ENCODE measurements at places on chromosomes 11 and 22. TPM values are rescaled to one million over a fixed set of nuclear protein-coding genes. Genes with fewer than 3 reads are reported as not detected.

- no peak for DNase-seq
Observed at GRCh38 chr11:105856954-105857353, 165.1 kb downstream of the MSANTD4 start.

DNA sequence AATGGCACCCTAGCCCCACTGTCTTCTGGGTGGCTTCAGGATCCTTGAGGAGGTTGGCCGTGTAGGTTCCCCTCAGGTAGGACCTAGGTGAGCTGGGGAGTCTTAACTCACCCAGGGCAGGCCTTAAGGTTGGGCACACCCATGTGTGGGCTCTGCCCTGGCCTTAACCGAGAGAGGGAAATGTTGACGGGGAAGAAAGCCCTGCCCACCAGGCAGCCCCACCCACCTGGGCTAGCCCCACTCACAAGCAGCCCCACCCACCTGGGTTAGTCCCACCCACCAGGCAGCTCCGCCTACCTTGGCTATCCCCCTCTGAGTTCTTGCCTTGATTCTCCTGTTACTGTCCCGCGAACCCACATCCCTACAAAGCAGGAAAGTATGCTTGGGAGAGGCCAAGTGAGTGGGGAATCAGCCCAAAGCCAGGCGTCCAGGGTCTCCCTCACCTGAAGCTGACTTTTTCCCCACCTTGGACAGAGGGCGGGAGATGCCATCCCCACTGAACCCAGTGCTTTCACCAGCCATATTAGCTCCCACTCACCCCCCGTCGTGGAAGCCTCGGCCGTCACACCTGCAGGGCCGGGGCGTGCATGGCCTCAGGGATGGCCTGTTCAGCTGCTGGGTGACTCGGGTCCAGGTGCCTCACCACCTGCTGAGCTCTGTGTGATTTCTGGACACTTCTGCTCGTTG is at the start of gene MYEOV:
Gene MYEOV (plus strand): TSS at position 337 of the 687 bp plus-strand sequence. CDS start 1,200 bp downstream, outside the sequence.
- peak; percentile 52 for DNase-seq

DNA sequence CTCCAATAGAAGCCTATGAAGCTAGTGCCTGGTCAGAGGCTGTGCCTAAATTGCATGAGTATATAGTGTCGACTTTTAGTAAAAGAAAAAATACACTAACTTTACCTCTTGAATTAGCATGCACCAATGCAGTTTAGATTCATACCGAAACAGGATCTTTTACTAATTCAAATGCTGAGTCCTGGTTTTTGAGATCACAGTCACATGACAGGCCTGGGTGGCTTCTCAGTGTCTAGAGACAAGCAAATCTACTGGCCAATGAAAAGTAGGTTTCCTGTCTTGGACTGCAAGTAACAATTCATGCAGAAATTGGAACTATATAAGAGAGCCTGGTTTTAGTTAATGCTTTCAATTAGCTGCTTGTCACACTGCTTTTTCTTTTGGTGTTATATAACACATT is 7.2 kb downstream of the ARHGEF12 start:
- no peak for DNase-seq

DNA sequence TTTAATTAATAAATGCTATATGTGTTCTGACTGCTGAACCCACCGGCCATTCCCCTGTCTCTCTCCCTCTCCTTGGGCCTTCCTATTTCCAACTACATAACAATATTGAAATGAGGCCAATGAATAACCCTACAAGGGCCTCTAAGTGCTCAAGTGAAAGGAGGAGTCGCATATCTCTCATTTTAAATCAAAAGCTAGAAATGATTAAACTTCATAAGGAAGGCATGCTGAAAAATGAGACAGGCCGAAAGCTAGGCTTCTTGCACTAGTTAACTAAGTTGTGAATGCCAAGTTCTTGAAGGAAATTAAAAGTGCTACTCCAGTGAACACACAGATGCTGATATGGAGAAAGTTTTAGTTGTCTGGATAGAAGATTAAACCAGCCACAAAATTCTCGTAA is 109.2 kb downstream of the TSPAN18 start:
- DNase-seq = no peak

- no peak for DNase-seq
Observed at GRCh38 chr11:8164746-8165145, 4.1 kb downstream of the RIC3 start.

- no peak for DNase-seq
Observed at GRCh38 chr22:29014293-29014692, 47.3 kb downstream of the C22orf31 start.

- DNase-seq = peak; percentile 28
Observed at GRCh38 chr11:127412722-127413380, 412.3 kb upstream of the KIRREL3 start.

DNA sequence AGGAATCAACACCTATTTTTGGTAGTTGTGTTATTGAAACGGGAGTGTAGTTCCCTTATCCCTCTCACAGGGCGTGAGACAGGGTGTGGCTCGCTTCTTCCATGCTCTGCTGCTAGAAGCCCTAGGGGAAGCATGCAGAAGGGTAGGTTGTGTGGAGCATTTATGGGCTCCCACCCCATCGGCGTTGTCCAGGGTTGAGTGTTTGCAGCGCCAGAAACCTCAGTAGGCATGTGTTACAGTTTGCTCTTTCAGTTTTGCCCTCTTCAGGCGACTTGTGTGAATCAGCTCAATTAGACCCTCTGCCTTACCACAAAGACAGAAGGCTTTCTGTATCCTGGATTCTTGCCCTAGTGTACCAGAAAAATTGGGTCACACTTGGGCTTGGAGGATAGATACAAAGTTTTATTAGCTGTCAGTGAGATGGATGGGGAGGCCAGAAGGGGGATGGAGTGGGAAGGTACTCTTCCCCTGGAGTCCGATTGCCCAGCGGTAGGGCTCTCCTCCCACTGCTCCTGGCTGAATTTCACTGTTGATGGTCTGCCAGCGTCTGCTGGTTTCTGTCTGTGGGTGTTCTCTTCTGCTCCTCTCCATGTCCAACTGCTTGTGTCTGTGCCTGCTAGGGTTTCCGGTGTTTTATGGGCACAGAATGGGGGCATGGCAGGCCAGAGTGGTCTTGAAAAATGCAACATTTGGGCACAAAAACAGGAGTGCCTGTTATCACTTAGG is 358.3 kb upstream of the CTSC start:
- no peak for DNase-seq

- peak; percentile 54 for DNase-seq
Observed at GRCh38 chr22:20112623-20113511, 3.0 kb upstream of the RANBP1 start.

GRCh38 chr11:128234143-128234542 is 353.2 kb downstream of the ETS1 start:
- no peak for DNase-seq

DNA sequence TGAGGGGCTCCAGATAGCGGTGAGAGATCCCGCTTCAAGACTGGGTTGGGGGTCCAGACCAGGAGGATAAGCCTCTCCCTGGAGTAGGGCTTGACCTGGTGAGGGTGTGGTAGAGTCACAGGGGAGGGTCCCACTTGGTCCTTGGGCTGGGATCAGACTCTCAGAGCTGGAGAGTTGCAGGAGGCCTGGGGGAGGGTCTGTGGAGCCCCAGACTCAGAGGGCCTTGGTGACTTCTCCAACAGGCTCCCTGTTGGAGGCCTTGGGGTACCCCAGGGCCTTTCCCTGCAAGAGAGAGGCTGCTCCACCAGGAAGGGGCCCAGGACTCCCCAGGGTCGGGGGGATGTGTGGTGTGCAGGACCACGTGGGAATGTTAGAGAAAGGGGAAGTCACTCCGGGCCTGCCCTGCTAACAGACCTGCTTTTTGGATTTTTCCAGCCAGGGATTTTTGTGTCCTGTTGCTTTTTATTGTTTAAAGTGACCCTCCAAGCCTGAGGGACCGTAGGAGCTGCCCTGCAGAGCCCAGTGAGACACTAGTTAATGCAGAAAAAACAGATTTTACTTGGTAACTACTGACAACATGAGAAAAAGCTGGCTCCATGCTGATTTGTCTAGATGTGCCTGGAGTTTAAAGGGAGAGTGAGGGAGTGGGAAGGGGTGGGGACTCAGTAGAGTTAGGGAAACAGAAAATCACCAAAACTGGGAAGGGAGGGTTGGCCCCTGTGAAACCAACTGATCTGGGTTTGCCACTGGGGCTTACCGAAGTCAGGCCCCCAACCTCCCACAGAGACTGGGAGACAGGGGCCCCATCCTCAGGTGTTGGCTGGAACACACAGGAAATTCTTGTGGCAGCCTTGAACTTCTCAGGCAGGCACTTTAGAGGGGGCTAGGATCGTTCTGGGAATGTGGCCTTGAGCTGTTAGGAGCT is 801 bp upstream of the TXNRD2 start:
- DNase-seq = no peak

- DNase-seq = peak; percentile 83
Observed at GRCh38 chr11:76752321-76753143, 30.6 kb upstream of the TSKU start.

DNA sequence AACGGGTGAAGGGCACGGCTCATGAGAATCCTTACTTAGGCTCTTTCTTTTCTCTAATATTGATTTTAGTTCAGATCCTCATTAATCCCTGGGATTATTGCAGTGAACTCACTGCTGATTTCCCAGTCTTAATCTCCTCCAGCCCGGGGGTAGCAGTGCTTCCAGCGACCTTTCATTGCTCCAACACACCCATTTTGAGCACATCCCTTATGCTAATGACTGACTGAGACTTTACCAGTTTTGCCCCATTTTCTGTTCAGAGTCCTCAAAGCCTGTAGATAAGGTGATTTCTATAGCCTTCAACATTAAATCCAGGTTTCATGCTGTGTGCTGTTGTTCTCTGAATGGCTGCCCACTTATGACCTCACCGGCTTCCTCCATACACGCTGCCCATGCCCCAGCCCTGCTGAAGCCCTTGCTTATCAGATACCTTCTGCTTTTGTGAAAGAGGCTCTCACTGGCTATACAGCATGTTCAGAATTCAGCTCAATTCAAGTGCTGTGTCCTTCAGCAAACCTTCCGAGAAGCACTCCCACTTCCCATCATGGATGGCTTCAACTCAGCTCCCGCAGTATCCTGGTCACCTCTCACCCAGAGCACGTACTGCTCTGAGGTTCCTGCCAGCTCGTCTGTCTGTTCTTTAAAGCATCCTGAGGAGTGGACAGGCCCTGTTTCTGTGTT is 49.0 kb downstream of the PPFIA1 start:
- no peak for DNase-seq

DNA sequence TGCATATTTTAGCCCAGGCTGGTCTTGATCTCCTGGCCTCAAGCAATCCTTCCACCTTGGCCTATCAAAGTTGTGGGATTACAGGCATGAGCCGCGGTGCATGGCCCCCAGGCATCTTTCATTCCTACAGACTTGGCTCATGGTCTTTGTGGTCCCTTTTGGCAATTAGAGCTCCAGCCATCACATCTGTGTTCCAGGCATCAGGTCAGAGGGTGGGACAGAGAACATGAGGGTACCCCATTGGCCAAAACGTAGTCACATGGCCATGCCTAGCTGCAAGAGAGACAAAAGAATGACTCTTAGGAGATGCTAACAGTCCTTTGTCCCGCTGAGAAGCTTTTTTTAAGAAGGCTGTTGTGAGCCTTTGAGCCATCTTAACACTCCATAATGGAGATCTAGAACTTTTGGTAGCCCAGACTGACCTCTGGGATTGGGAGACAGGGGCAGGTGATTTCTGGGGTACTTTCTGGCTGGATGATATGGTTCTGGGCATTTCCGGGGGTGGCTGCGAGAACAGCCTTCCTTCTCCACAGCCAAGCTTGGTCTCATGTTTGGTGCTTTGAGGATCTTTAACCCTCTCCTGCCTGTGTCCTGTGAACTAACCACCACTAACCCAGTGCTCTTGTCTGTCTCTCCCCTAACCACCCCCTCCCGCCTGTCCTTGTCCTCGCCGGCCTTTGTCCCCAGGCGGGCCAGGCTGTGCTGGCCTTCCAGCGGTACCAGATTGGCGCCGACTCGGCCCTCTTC is 18.4 kb upstream of the TAB1 start:
- no peak for DNase-seq

- DNase-seq = no peak
Observed at GRCh38 chr11:123690485-123690884, 36.1 kb upstream of the SCN3B start.

DNA sequence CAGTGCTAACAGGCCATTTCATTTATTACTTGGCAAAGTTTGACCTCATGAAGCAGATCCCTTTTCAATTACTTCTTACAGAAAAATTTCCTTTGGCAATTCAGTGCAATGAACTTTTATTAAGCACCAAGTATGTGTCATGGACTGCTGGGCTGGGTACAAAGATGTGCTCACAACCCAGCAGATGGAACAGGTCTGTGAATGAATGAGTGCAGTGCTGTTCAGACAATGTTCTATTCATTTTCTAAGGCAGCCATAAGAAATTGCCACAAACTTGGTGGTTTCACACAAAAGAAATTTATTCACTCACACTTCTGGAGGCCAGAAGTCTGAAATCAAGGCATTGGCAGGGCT is 428.5 kb downstream of the SOX6 start:
- no peak for DNase-seq

DNA sequence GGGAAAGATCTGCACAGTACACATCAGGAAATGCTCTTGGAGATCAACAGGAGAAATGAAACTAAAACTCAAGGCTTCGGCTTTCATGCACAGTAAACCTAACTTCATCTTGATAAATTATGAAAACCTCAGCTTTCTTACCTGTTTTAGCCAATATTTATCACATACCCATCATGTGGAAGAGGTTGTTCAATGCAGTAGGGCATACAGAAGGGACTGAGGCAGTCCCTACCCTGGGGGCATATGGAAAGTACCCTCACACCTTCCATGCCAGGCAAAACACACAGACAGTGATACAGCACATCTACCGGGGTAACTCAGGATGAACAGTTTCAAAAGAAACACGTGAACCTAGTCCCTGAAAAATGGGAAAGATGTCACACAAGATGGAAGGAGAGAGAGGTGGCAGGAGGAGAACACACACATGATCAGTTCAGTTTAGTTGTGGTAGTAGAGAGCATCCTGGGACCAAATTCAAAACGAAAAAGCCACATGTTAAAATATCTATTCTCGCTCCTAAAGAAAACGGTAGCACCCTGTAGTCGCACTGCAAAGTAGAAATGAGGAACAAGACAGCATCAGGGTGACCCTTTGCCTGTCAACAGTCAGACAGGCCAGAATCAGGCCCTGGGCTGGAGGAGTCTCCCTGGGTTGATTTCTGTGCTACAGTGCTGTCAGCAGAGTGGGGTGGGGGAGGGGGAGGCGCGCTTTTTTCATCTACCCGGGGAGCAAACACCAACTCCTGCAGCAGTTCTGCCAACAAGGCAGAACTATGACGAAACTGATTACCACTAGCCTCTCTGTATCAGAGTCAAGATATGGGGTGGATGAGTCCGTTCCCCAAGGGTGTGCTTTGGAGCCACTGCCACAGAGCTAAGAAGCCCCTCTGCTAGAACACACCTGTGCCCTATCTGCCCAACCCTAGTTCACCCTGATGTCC is 1.3 kb downstream of the HIRA start:
- peak; percentile 59 for DNase-seq

GRCh38 chr22:20427945-20428417 is 9.6 kb downstream of the SCARF2 start:
- DNase-seq = no peak

ESAM gene
- total RNA-seq = 39.8 TPM

PHF21B gene
- 0.24 TPM for total RNA-seq

PRR33 gene
- total RNA-seq = not detected

NXPE1 gene
- not detected for total RNA-seq

FGF3 gene
- total RNA-seq = not detected

ANKK1 gene
- 0.14 TPM for total RNA-seq

CELSR1 gene
- total RNA-seq = 110 TPM

OR5AL1 gene
- total RNA-seq = not detected

Measured in upper lobe of left lung (tissue), 6 donors.